ENCODE measurements at places on chromosomes 16 and 17.
A peak's percentile ranks its signal among the peaks of the same experiment; 100 is the strongest.

DNA sequence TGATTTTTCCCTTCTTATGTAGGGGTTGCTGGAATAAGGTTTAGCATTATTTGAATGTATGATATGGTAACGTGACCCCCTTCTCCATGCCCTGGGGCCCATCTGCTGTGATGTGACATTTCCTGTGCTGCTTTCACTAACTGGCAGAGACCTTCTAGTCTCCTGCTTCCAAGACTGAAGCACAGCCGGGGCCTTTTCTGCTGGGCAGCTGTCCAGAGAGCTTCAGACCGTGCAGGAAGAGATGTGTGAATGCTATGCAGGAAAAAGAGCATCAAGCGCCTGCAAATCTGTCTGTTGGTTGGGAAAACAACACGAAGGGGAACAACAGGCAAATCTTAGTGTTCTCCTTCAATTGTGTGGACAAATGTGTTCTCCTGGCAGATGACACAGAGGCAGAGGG lies 128.5 kb downstream of the SPACA3 start:
- DNase-seq: no peak

GRCh38 chr16:70490261-70490660 lies 33.1 kb downstream of the COG4 start:
- DNase-seq: no peak

DNA sequence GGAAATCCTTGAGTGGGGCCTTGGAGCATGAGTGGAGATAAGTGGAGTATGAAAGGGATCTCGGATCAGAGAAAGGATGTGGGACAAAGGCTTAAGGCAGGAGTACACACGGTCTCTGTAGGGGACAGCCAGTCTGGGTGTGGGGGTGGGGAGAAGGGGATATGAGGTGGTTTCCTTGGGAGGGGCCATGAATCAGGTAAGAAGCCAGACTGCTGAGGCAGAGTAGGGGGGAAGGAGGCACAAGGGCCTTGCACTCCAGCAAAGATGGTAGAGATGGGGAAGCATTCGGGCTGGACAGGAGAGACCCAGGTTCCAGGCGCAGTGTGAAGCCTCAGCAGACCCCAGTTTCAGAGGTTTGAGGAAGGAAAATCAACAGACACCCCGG lies 1.6 kb downstream of the HSD11B2 start:
- DNase-seq: no peak

- DNase-seq: no peak
These were observed 20.9 kb downstream of the FAM20A start for GRCh38 chr17:68580236-68580770.

- no peak for DNase-seq
These were observed 15.1 kb downstream of the AXIN1 start for GRCh38 chr16:337437-337836.

DNA sequence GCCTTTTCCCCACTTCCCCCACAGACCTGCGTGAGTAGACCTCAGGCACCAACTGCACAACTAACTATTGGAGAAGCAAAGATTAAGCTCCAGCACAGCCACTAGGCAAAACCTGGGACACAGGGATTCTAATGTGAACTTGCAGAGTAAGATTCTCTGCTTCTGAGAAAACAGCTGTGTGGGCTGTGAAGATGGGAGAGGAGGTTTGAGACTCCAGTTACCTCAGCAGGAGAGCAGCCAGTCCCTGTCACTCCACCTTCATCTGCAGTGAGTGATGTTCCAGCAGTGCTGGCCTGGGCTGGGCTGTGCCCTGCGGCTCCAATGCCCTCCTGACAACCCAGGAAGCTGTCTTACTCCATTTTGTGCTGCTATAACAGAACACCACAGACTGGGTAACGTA lies 18.0 kb upstream of the ABAT start:
- DNase-seq: no peak

DNA sequence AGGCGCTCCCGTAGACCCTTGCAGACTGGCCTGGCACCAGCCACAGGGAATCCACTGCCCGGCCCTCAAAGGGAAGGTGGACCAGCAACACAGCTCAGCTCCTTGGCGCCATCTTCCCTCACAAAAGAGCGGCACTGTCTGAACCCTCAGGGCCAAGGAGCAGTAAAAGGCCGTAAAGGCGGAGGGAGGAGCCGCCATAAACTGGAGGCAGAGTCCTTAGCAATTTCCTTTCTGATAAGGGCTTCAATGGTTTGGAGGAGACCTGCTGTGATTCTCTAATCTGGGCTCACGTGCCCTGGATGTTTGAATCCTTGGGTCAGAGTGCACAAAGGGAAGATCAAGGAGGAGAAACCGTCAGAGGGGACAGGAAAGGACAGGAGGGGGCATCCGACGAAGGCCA lies 15.5 kb upstream of the AXIN2 start:
- no peak for DNase-seq

- no peak for DNase-seq
These were observed 71.6 kb downstream of the CDK5R1 start for GRCh38 chr17:32558326-32558955.

- peak; percentile 54 for DNase-seq
These were observed 824 bp upstream of the MPP2 start for GRCh38 chr17:43907998-43908721.

DNA sequence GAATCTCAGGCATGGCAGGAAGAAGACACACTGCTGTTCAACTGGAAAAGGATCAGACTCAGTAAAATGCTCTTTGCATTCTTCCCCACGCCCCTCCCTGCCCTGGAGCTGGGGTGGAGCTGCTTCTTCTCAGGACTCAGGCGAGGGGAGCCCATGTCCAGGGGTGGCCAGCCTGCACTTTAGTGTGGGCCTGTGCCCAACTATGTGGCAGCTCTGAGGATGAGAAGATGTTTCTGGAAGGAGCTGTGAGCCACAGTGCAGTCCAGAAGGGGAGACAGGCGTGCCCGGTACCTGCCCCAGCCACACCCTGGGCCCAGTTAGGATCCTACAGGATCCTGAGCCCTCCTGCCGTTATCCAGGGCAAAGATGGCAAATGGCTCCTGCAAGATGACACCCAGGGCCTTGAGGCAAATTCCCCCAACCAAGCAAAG lies 120.3 kb downstream of the ANKRD11 start:
- no peak for DNase-seq

GRCh38 chr17:71628306-71628705 lies 492.5 kb upstream of the SOX9 start:
- DNase-seq: no peak

- no peak for DNase-seq
These were observed 95.7 kb downstream of the WNT3 start for GRCh38 chr17:46722662-46723285.

GRCh38 chr16:85168732-85169256 lies 56.5 kb upstream of the CIBAR2 start:
- DNase-seq: no peak

DNA sequence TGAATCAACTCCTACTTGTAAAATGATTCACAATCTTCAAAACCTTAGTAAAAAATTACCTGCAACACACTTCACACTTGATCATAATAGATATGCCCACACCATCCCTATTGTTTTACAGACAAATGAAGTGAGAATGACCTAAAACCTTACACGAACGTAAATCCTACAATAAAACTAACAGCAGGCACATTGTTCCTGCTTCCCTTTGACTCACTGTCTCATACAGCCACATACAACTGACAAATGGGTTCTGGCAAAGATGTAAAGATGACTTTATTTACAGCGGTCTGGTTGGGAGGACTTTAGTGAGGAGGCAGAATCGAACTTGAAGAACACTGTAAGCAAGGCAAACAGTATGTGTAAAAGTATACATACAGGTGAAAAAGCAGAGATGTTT lies 188.7 kb downstream of the MYO1D start:
- DNase-seq: no peak

- no peak for DNase-seq
These were observed 7.5 kb upstream of the C16orf95 start for GRCh38 chr16:87324411-87325275.

GRCh38 chr17:6323626-6324356 lies 111.1 kb downstream of the AIPL1 start:
- no peak for DNase-seq

- no peak for DNase-seq
These were observed 4.7 kb downstream of the LITAFD start for GRCh38 chr16:8886593-8887430.

GRCh38 chr16:74052016-74052415 lies 244.6 kb upstream of the PSMD7 start:
- DNase-seq: no peak

- DNase-seq: no peak
These were observed 28.4 kb upstream of the SLC25A19 start for GRCh38 chr17:75317671-75318070.

GRCh38 chr17:29891131-29891530 lies 38.9 kb downstream of the SSH2 start:
- no peak for DNase-seq

- no peak for DNase-seq
These were observed 2.0 kb upstream of the GLIS2 start for GRCh38 chr16:4313563-4314531.

DNA sequence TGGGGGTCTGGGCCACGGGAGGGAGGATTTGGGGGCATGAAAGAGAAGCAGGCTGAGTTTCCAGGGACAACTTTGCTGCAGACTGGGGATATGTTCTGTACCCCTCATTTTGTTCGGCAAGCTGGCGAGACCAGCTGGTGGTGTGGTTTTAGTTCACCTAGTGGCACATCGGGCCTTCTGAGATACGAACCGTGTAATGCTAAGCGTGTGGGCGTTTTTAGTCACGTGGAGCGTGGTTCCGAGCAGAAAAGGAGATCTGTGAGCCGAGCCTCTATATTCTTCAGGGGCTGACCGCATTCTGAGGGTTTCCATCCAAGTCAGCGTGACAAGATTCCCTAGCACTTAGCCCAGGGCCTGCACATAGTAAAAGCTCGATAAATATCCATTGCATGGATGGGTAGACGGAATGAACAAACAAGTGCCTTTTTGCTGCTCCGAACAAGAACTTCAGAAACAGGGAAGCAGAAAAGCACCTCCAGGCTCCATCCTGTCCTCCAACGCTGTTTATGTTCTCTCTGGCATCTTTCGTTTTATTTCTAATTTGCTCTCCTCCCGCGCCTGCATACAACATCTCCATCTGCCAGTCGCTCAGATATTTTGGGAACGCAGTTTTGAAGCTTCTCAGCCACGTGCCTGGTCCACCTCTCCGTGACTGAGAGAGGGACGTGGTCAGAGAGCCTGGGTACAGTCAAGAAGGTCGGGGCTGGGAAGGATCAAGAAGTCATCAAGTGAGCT lies 5.8 kb downstream of the SYT17 start:
- no peak for DNase-seq

GRCh38 chr16:56048425-56049105 lies 142.7 kb upstream of the GNAO1 start:
- DNase-seq: no peak

DNA sequence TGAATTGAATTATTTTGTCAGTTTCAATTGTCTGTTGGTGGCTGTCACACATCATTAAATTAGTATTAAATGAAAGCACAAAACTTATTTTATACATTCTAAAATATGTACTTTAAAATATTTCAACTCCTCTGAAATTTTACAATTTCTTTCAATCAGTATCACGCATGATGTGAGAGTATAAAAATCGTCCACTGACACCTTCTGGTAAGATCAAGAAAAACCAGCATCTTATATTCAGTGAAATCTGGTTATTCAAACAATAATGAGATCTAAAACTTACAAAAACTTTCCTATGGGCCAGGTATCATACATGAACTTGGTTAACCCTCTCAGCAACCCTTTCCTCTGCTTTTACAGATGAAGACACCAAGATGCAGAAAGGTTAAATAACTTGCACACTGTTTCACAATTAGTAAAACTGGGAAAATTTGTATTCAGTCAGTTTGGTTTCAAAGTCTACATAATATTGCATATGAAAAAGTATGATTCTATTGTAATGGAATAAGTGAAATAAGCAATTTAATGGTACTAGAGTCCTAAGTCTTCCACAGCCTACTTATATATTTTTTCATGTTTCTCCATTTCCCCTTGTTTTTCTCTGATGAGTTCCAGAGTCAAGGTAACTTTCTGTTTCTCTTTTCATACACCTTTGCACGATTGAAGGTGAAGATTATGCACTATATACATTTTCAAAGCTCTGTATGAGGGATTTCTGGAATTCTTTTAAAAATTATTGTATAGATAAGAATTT lies 58.7 kb downstream of the EFCAB5 start:
- DNase-seq: no peak

DNA sequence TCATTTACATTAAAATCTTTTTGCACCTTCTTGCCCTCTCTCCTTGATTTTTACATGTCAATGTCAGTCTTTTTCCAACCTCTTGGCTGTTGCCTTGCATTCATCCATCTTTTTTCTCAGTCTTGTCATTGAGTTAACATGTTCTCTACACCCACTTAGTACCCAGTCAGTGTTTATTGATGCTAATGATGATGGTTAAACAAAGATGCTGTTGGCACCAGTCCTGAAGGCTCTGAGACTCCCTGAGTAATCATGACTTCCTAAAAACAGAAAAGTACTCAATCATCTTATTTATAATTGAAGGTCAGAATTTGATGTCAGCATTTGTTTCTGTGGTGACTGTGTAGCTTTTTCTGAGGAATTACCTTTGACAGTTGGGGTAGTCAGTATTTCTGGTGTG lies 104.5 kb downstream of the NLK start:
- DNase-seq: no peak

DNA sequence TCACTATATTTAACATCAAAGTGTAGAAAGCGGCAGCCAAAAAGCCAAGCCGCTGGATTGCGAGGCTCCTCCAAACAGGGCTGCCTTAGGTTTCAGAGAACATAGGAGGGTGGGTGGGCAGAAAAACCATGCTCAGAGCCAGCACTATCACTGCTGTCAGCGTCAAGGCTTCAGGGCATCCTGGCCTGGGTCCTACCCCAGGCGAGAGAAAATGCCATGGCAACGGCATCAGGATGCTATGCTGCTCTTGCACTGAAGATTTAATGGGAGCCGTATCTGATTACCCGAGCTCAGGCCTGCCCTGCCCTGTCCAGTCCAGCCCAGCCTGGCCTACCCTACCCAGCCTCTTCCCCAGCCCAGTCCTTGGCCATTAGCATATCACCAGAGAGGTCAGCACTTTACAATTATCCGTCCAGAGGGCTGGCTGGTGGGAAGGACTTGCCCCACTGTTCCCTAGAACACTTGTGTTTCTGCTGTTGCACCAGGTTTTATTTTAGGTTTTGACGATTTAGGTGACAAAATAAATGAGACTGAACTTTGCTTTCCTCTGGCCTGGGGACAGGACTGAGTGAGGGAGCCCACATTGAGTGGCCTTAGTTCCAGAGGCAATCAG lies 61.1 kb downstream of the TOM1L2 start:
- no peak for DNase-seq

GRCh38 chr16:2734844-2735515 lies 15.0 kb upstream of the PRSS27 start:
- no peak for DNase-seq

DNA sequence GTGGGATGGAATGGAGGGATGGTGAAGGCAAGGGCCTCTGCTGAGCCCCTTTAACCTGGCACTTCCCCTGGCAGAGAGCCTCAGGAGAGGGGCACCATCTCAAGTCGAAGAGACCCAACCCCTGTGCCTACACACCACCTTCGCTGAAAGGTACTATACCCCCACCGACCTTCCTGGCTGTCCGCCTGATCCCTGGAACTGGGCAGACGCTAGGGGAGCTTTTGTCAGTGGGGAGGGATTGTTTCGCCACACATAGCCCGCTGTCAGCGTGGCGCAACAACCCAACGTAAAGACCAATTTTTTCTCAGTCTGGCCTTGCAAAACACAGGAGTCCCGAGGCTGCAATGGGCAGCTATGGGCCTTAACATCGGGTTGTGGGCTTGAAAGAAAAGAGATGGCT lies 3.1 kb downstream of the PPP1R1B start:
- no peak for DNase-seq
